ENCODE measurements at places on chromosomes 4 and X. TPM values are rescaled to one million over a fixed set of nuclear protein-coding genes. Genes with fewer than 3 reads are reported as not detected.

The CENPVL1 gene
- total RNA-seq: not detected

The SPINK2 gene
- 1.9 TPM for total RNA-seq

The ITM2A gene
- total RNA-seq: 112 TPM

The CTSO gene
- total RNA-seq: 2.6 TPM

The MAGED4B gene
- 2.3 TPM for total RNA-seq

The NDST3 gene
- total RNA-seq: not detected

The KLHL4 gene
- total RNA-seq: not detected

- DNase-seq: peak; percentile 7
Measured at GRCh38 chrX:1027133-1027532, 185.3 kb downstream of the CRLF2 start.

DNA sequence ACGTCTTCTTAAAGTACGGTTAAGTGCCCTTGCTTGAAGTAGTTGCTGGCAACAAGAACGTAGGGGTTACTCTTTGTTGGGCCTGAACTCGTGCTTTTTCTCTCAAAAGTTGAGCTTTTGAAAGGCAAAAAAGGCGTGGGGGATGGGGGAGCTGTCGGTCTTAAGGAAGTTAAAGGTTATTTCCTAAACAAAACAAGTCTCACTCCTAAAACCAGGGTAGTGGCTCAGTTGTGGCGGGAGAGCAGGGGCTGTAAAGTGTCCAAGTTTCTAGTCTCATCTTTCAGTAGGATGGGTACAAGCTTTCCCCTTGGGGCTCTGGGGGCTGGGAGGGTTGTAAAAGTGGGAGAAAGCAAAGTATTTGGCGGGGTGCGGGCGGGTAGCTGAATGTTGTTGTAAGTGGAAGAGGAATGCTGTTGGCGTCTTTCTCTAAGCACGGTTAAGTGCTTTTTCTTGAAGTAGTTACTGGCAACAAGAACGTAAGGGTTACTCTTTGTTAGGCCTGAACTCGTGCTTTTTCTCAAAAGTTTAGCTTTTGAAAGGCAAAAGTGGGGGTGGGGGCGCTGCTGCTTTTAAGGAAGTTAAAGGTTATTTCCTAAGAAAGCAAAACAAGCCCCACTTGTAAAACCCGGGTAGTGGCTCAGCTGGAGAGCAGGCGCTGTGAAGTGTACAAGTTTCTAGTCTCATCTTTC, 904 bp upstream of the WDR1 start:
- peak; percentile 69 for DNase-seq

- no peak for DNase-seq
Measured at GRCh38 chrX:41137589-41137988, 52.3 kb downstream of the USP9X start.

GRCh38 chr4:187302457-187303150, 578.9 kb upstream of the FAT1 start:
- DNase-seq: no peak

DNA sequence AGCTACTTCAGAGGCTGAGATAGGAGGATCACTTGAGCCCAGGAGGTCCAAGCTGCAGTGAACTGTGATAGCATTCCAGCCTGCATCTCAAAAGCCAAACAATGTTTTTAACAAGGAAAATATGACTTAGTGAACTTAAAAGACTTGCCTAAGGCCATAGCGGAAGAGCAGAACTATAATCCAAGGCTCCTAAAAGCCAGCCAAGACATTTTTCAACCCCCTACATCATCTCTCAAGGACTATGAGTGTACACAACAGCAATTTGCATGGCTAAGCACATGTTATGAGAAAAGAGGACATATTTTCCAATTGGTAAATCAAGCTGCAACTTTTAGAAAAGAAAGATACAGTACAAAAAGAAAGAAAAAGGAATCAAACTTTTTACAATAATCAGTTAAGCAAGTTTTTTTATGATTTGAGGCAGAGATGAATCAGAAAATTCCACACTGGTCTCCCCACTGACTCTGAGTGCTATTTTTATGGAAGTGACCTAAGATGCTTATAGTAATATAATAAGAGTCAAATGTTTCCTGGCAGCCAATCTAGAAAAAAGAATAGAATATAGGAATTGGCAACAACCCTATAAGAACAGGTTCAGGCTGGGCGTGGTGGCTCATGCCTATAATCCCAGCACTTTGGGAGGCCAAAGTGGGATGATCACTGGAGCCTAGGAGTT, 9.8 kb upstream of the ACOT9 start:
- no peak for DNase-seq

- DNase-seq: no peak
Measured at GRCh38 chr4:80141543-80141942, 55.8 kb upstream of the PRDM8 start.

DNA sequence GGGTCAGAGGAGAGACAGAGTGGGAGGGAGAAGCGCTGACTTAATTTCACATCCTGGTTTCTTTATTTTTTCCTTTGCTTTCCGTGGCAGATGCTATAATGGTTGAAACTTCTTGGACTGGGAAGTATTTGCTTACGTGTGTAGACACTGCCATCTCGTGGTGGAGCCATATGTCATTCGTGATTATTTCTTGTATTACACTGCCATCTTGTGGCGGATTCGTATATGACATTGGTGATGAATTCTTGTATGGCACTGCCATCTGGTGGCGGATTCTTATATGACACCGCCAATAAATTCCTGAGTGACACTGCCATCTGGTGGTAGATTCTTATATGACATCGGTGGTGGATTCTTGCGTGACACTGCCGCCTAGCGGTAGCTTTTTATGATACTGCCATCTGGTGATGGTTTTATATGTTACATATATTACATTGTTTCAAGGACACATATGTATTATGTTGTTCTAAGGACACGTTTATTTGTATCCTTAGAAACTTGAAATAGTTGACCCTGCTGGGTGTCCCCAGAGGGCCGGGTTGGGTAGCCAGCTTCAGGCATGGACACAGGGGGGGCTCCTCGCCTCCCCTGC, 37.3 kb upstream of the CLCN4 start:
- DNase-seq: peak; percentile 76

DNA sequence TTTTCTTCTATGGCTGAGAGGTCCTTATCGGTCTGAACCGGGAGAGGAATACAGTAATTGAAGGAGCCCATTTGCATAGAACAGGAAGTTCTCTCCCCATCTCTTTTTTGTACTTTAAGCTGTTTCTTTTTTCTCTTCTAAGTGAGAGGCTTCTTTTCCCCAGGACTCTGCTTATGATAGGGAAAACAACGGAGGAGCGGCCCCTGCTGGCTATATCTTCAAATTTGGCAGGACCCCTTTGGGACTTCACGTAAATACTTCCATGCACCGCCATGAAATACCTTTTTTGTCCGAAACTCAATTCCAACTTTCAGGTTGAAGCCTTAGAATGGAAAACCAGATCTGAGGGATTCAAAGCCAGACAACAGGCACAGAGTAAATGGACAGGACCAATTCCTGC, 1153.0 kb upstream of the INTU start:
- DNase-seq: no peak

DNA sequence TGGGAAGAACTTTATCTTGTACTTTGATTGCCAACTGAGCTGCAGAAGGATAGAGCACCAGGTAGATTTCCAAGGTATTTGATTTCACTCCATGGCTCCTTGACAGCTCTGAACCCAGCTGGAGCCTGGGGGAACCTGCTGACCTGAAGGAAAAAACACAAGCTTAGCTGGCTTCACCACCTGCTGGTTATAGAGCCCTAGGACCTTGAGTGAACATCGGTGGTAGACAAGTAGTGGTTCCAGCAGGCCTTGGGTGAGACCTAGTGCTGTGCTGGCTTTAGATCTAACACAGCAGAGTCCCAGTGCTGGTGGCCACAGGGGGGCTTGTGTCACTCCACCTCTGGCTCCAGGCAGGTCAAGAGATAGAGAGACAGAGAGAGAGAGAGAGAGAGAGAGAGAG, 1102.6 kb downstream of the ADGRL3 start:
- DNase-seq: no peak

DNA sequence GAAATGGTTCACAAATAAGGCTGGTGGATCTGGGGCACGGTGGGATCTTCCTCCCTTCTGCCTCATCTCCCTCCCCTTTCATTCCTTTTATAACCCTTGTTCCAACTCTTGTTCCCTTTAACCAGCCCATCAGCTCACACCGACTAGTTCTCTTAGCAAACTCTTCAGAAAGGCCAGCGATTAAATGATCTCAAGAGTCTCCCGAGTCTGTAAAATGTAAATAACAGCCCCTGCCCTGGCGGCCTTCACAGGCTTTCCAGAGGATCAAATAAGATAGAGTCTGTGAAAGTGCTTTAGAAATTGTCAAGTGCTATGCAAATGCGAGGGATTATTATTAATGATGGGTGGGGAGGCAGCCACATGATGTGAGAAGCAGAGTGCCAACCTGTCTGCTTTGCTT, 27.1 kb downstream of the TSC22D3 start:
- no peak for DNase-seq

DNA sequence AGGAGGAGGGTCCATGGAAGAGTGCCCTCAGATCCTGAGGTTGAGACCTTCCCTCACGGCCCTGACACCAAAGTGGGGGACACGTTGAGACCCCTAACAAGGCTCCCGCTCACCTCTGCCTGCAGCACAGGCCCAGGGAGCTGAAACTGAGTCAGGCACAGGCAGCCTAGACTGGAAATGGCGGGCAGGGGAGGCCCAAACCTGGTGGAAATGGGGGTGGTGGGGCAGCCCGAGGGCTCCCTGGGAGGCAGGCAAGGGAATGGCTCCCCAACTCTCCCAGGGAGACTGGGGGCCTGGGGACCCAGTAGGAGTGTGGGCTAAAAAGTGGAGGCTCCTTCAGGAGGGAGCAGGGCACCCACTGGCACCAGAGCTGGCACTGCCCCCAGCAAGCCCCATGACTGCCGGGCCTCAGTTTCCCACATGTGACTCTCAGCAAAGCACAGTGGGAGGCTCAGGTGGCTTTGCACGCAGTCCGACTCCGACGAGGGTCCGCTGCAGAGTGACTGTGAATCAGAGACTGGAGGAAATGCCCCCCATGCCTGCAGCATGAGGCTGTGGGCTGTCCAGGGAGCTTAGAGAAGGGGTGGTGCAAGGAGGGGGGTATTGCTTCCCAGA, 5.9 kb downstream of the NKX1-1 start:
- no peak for DNase-seq

- DNase-seq: no peak
Measured at GRCh38 chrX:109704563-109704962, 28.5 kb downstream of the ACSL4 start.

DNA sequence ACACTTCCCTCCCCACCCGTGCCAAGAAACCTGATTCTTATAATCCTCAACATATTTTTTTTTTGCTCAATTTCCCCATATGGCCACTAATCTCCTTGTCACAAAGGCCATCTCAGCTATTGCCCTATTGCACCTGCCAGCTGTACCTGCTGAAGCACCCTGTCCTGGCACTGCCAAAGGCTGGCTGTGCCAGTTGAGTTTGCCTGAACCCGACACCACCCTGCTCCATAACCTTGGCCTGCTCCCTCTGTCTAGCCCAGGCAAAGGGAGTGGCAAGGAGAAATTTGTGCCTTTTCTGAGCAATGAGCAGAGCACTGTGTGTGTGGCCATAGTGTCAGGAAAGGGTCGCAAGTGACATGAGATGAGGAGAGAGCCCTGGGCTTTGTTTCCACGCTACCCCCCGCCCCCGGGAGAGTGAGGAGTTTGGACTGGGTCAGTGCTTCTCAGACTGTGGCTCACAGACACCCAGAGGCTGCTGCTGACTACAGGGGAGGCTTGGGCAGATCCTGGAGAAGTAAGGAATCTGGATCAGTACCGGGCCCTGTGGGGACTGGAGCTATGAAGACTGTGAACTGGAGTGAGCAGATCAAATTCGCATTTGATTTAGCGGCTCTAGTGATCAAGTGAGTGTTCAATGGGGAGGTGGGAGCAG, 42.2 kb upstream of the HMGB3 start:
- no peak for DNase-seq

GRCh38 chr4:176988226-176988625, 195.5 kb upstream of the VEGFC start:
- no peak for DNase-seq

DNA sequence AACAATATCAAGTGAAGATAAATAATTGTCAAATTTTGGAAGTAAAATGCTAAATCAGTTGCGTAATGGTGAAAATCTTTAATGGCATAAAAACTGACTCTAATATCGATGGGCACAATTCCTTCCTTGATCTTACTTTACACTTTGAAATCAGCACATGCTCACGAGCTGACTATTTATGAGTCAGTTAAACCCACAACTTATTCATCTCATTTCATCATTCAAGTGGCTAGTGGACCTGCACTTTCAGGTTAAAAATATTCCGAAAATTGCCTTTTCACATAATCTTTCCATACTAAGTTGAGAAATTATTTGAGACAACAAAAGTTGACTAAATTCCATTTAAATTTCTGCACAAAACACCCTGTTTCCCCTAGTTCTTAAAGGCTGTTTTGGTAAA, 582.1 kb upstream of the TENM3 start:
- DNase-seq: no peak

DNA sequence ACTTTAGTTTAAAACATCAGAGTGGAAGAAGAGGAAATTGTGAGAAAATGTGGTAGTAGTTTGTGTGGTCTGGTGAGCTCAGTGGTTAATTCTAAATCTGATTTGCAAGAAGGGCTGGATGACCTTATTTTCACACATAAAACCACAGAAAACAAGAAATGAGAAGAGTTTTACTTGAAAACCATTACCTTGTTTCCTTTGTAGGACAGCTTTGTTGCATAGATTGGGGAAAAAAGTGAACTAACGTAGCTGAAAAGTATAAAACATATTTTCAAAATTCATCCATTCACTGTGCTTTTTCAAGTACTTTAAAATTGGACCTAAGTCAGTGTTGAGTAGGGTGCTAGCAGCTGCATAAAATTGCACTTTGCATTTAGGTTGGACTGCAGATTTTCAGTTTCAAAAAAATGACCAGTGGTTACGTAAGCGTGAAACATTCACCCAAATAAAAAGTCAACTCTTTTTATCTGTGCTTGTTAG, 211.3 kb downstream of the ARHGAP10 start:
- no peak for DNase-seq

DNA sequence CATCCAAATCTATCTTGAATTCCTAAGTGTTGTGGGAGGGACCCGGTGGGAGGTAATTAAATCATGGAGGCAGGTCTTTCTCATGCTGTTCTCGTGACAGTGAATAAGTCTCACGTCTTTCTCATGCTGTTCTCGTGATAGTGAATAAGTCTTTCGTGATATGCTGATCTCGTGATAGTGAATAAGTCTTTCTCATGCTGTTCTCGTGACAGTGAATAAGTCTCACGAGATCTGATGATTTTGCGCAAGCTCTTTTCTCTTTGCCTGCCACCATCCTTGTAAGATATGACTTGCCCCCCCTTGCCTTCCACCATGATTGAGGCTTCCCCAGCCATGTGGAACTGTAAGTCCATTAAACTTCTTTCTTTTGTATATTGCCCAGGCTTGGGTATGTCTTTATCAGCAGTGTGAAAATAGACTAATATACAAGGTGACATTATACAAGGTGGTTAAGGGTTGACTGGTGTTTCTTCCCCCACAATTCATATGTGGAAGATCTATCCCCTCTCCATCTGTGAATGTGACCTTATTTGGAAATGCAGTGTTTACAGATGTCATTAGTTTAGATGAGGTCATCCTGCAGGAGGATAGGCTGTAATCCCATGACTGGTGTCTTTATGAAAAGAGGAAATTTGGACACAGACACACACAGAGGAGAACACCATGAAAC, 27.6 kb downstream of the ARSD start:
- no peak for DNase-seq

- DNase-seq: peak; percentile 87
Measured at GRCh38 chr4:4334798-4335520, 44.9 kb downstream of the ZBTB49 start.

Measured in activated CD4-positive, alpha-beta T cell treated with anti-CD3 and anti-CD28 coated beads for 36 hours (primary cell).